IPS DF 6.9 (cell line): ENCODE measurements at places on chromosomes 13 and 19.

- no peak for DNase-seq
Observed at GRCh38 chr19:50647879-50648615, 1.2 kb upstream of the C19orf81 start.

GRCh38 chr19:13006431-13007281 lies 11.4 kb downstream of the NFIX start:
- no peak for DNase-seq

GRCh38 chr19:40217934-40218890 lies at the start of gene TTC9B:
TTC9B (minus strand) TSS chr19:40218384; CDS start chr19:40218381, 3 bp downstream.
- DNase-seq: no peak

GRCh38 chr13:40809471-40809870 lies 20.1 kb downstream of the SLC25A15 start:
- DNase-seq: no peak

- DNase-seq: no peak
Observed at GRCh38 chr13:72886272-72887067, 104.5 kb downstream of the PIBF1 start.

DNA sequence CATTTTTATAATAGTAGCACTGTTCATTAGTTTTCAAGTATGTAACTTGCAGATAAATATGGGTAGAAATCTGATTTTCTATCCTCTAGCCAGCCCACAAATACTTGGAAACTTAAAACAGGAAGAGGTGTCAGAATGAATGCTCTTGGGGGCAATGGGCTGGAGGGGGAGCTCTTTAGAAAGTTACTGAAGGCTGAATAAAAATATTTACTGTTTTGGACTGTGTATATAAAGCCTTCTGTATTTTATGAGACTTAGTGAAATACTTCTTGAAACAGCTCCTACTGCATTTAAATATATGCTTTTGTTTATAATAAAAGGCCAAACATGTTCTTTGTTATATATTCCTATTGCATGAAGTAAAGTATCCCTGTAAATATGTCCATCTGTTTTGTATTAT lies 138.8 kb downstream of the RGCC start:
- no peak for DNase-seq

DNA sequence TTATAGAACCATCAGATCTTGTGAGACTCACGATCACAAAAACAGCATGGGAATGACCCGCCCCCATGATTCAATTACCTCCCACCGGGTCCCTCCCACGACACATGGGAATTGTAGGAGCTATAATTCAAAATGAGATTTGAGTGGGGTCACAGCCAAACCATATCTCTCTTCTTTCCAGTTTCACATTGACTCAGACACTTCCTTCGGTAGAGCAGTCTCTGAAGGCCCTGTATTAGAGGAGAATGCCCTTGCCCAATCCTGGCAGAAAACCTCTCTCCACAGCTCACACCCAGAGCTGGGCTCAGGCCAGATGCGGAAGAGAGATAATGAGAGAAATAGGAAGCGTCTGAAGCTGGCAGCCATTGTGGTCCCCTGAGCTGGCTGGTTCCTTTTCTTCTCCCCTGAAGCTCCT lies 72.4 kb upstream of the CLDN10 start:
- DNase-seq: no peak

DNA sequence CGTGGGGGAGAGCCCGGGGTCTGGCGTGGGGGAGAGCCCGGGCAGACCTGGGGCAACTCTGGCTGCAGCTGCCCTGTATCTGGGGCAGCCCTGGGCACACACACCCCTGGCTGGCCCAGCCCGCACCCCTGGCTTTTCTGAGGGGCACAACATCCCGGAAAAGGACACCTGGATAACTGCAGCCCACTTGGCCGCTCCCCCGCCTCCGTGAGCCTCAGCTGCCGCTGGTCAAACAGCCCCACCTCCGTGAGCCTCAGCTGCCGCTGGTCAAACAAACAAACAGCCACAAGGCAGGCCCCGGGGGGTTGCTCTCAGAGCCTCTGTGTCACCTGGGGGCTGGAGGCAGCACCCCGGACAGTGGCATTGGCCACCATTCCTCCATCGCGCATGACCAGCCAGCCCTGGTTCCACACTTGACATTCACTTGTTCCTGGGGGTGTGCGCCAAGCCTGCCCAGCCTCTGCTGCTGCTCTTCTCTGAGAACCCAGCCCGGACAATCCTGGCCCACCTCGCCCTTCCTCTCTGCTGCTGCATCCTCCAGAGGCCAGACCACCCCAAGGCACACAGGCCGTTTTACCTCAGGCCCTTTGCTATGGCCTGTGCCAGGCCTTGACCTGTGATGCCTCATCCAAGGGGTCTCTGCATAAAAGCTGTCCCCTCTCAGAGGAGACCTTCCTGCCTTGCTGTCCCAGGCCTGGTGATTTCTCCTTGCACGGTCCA lies 19.9 kb downstream of the CEBPG start:
- no peak for DNase-seq

DNA sequence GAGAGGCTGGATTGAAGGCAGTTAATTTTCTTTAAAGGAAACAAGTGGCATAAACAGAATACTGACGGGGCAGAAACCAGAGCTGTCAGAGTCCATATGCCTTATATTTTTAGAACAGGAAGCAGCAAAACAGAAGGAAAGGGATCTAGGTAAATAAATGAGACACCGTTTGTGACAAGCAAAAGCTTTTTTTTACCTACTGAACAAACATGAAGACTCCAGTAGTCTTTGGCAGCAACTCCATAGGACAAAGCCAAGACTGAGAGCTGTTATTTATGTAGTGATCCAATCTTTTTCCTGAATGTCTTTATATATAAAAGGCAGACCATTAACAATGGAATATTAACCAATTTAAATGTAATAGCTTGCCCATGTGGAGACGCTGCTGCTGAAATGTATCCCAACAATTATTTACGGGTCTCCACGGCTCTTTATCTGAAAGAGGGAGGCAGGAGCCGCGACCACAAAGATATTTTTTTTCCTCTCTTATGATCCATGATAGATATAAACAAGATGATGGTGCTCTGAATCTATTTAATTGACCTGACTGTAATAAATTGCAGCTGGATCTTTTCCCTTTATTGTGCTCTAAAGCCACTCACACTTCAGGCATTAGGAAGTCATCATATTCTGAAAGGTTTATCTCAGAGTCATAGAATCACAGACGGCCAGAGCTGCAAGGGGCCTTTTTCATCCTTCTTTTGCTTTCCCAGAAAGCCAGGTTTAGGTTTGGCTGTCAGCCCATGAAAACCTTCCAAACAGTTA lies 687.8 kb downstream of the EFNB2 start:
- no peak for DNase-seq

DNA sequence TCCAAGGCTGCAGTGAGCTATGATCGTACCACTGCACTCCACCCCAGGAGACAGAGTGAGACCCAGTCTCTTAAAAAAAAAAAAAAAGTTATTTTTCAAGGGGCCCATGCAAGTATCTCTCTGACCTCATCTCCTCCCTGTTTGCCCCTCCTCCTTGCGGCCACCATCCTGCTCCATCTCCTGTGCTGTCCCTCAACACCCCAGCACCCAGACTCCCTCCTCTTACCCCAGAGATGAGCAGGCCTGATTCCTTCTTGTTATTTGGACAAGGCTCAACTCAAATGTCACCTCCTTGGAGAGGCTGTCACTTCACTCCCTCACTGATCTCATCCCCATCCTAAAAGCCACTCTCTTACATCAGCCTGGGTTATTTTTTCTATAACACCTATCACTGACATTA lies 4.4 kb downstream of the RYR1 start:
- DNase-seq: no peak

- no peak for DNase-seq
Observed at GRCh38 chr13:107712145-107712860, 503.0 kb downstream of the LIG4 start.

DNA sequence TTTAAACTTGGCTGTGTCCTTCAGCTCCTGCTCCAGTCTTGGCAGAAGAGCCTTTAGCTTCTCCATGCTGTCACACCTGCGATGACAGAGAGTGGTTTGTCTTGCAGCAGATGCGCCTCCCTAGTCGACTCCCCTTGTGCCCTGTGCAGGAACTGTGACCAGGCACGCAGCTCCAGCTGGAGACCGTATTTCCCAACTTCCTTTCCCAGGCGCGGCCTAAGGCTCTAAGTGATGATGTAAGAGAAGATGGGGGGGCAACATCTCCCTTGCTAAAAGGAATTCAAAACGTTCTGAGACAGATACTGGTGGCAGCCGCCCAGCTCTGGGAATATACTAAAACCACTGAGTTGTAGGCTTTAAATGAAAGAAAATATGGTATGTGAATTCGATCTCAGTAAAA lies 16.3 kb downstream of the DCUN1D2 start:
- DNase-seq: no peak

DNA sequence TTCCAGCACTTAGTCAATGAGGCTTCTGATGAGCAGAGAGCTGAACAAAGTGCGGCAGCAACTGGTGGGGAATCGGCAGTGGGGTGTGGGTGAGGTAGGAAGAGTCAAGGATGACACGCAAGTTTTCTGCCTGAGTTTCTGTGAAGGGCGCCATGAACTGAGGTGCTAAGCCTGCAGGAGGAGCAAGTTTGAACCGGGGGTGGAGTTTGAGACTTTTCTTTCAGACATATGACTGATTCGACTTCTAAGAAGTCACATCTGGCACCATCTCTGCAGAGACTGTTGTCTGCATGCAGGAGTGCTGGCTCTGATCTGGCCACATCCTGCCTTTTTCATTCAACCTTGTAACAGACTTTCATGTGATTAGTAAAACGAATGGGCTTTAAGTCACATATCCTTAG lies 14.8 kb upstream of the GPI start:
- DNase-seq: no peak

DNA sequence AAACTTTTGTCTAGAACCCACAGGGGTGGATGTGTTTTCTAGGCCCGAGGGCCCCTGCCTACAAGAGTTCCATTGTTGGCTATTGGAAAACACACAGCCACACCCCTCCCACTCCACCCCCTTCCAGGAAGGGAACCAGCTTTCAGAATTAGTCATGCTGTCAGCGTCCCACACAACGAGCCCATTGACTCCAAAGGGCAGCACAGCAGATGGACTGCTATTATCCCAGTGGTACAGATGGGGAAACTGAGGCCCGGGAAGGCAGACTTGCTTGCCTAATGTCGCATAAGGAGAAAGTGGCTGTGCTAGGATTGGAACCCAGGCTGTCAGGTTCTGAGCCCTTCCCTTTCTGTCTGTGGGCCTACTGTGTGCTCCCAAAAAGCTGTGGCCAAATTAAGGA lies 8.1 kb upstream of the FXYD3 start:
- no peak for DNase-seq

DNA sequence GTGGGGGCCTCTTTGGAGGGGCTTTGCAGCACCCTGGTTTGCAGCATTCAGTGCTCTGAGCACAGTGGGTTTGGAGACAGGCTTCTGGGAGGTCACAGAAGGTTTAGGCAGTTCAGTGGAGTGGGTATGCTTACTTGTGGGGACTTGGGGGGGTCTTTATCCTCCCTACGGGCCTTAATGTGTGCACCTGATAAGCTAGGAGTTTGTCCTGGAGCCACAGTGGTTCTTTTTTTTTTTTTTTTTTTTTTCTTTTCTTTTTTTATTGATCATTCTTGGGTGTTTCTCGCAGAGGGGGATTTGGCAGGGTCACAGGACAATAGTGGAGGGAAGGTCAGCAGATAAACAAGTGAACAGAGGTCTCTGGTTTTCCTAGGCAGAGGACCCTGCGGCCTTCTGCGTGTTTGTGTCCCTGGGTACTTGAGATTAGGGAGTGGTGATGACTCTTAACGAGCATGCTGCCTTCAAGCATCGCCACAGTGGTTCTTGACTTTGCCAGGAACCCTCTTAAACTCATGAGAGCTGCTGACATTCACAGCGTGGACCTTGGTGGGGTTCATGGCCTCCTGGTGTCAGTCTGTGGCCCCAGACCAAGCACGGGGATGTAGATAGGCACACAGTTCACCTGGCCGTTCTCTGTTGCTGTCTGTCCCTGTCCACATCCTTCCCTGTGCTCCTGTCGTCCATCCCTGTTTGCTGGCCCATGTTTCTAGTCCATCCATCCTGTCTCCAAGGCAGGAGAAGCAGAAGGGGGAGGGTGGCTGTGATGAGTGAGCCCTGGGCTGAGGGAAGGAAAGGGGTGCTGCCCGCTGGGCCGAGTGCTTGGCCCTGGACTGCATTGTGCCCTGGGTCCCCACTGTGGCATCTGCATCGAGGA lies 2.7 kb downstream of the EGLN2 start:
- DNase-seq: no peak

GRCh38 chr13:27793507-27794367 lies 1.5 kb downstream of the GSX1 start:
- DNase-seq: no peak

- no peak for DNase-seq
Observed at GRCh38 chr19:32624410-32624809, 43.4 kb downstream of the PDCD5 start.

GRCh38 chr19:27764186-27764804 lies 1448.7 kb downstream of the UQCRFS1 start:
- no peak for DNase-seq

DNA sequence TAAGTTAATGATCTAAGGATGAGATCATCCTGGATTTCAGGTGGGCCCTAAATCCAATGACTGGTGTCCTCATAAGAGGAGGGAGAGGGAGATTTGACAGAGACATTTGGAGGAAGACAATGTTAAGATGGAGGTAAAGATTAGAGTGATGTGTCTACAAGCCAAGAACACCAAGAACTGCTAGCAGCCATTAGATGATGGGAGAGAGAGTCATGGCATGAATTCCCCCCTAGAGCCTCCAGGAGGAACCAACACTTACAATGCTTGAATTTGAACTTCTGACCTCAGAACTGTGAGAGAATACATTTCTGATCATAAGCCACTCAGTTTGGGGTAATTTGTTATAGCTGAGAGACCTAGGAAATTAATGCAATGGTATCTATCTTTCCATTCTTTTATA lies 68.1 kb upstream of the RFXAP start:
- no peak for DNase-seq

DNA sequence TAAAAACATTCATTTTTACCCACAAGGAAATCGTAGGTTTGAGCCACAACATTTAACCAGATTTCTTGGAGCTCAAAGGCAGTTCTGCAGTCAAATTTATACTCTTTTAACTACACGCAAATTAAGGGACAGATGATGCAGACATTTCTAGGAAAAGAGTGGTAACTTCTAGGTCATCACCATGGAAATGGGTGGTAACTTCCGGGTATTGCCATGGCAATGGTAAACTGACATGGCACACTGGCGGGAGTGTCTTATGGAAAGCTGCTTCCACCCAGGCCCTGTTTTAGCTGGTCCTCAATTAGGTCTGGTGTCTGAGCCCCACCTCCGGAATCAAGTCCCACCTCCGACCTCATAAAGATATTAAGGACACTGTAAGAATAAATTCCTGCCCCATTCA lies 10.4 kb upstream of the LYPD5 start:
- no peak for DNase-seq
